ENCODE measurements at places on chromosomes 3 and 15. TPM values are rescaled to one million over a fixed set of nuclear protein-coding genes. Genes with fewer than 3 reads are reported as not detected.
A peak's percentile ranks its signal among the peaks of the same experiment; 100 is the strongest.

Gene GNB4
- total RNA-seq = 0.60 TPM

Gene TPRG1
- total RNA-seq = 25.3 TPM

Gene IGSF11
- not detected for total RNA-seq

Gene ALDH1L1
- 0.48 TPM for total RNA-seq

Gene GAP43
- not detected for total RNA-seq

Gene LRTM1
- not detected for total RNA-seq

Gene RLBP1
- not detected for total RNA-seq

Gene LINGO1
- total RNA-seq = 0.17 TPM

DNA sequence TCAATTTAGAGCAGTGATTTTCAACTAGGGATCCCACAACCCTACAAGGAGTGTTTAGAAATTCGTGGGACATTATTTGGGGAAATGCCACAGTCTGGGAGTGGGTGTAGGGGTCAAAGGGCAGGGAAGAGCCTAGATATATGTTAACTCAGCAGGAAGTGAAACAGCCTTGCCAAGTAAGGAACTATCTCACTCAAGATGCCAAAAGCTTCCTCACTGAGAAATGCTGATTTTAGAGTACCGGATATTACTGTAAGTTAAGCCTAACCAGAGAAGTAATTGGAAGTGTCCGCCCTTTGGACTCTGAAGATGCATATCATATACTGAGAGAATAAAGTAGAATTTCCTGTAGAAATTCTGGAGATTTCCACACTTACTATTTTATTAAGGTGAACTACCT is 158.6 kb downstream of the BBX start:
- H3K4me3 ChIP-seq = no peak overlapping the region
- H3K27me3 ChIP-seq = no peaks in the 10 kb centered on the region
- DNase-seq = no peak

DNA sequence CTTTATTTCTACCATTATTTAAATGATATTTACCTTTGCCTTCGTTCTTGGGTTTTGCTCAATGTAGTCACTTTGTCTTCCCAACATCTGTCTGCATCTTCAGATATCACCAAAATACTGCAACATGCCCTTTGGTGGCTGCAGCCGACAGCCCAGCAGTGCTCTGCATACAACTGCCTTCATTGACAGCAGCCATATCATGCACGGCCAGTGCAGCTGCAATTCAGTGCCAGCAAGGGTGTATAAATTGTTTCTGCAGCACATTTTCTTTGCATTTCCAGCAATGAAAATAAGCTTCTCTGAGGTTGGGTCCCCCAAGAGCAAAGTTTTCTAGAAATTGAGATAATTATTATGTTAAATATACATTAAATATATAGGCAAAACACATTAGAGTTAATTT is 6.0 kb upstream of the PLSCR5 start:
- no peaks in the 10 kb centered on the region for H3K4me1 ChIP-seq
- H3K4me3 ChIP-seq = no peak overlapping the region
- peaks cover 5% of the 10 kb centered on the region for H3K27me3 ChIP-seq
- no peaks in the 10 kb centered on the region for H3K36me3 ChIP-seq

DNA sequence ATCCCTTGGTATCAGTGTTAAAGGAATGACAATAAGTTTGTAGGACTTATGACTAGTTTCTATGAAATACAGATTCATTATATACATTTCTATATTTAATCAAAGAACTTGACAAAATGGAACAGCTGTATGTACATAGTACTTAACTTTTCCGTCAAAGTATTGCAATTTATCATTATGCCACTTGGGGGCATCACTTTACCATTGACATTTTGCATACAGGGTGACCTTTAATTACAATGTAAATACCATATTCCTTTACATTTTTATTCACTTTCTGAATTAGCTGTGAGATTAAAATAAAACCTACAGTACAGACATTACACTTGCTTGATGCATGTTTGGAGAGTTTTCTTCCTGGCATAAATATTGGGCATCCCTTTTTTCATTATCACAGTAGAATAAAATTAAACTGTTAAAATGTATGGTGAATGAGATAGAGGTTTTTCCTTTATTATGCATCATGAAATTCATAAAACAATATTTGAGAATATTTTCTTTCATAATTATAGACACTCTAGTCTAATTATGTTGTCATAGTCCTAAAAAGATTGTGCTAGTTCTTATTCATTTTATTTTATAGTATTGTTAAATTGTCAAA is 6.9 kb downstream of the NEK11 start:
- H3K4me3 ChIP-seq = no peak overlapping the region
- H3K36me3 ChIP-seq = no peaks in the 10 kb centered on the region
- H3K27me3 ChIP-seq = no peaks in the 10 kb centered on the region
- H3K4me1 ChIP-seq = no peaks in the 10 kb centered on the region
- peak; percentile 11 for DNase-seq

DNA sequence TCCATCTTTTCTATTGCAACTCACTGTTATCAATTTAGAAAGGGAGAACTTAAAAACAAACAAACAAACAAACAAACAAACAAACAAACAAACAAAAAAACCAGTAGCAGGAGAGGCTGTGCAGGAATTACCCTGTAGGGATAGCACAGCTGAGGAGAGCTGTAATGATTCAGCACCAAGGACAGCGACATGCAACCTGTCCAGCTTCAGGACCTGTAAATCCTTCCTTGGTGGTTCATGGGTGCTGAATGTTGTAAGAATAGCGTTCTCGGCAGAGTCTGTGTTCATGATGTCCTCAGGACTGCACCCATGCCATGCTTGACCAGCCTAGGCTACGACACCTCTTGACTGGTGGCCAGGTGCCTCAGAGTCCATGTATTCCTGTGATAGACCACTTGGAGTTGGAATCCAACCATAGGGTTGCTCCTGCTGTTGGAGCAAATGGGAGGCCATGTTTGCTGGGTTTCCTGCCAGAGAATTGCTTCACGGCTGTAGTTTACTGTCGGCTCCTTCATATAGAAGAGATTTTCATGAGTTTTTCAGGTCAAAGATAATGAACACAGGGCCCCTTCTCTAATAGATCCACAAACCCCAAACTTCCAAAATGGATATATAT is 65.9 kb downstream of the CACNA2D3 start:
- H3K4me3 ChIP-seq = no peak overlapping the region
- no peaks in the 10 kb centered on the region for H3K36me3 ChIP-seq
- DNase-seq = peak; percentile 12
- H3K4me1 ChIP-seq = no peaks in the 10 kb centered on the region

- no peak overlapping the region for H3K27ac ChIP-seq
- no peak overlapping the region for H3K4me3 ChIP-seq
- H3K27me3 ChIP-seq = peaks cover 35% of the 10 kb centered on the region
- H3K36me3 ChIP-seq = no peaks in the 10 kb centered on the region
- H3K4me1 ChIP-seq = no peaks in the 10 kb centered on the region
Observed at GRCh38 chr15:91593067-91593466, 260.4 kb upstream of the SLCO3A1 start.

DNA sequence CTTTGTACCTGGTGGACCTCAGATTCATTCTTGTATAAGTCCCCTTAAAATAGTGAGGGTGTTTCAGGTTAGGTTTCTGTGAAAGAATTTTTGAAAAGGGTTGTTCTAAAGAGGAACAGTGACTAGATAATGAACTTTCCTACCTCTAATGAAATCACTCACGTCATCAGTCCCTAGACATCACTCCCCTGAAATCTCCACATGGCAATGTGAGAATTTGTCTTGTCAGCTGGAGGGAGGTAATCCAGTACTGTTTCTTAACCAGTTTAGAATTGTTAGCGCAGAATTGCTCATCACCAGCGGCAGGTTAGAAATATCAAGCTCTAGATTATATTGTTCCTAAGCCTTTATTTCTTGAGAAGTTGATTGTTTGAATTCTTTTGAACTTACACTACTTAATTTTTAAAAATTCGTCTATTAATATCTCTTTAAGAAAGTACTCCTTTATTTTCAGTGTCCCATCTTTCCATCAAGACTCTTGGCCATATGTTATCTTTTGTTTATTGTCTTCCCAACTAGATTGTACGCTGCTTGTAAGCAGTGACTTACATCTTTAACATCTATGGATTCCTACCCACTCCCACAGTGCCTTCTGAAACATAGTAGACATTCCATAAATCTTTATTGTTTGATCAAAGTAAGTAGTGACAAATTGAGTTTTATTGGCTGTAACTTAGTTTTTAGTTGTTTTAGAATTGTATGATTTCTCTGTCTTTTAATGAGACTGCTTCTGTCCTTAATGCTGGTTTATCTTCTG is 52.8 kb downstream of the RASA2 start:
- H3K27ac ChIP-seq = no peak overlapping the region
- H3K4me1 ChIP-seq = peaks cover 57% of the 10 kb centered on the region
- H3K4me3 ChIP-seq = no peak overlapping the region

DNA sequence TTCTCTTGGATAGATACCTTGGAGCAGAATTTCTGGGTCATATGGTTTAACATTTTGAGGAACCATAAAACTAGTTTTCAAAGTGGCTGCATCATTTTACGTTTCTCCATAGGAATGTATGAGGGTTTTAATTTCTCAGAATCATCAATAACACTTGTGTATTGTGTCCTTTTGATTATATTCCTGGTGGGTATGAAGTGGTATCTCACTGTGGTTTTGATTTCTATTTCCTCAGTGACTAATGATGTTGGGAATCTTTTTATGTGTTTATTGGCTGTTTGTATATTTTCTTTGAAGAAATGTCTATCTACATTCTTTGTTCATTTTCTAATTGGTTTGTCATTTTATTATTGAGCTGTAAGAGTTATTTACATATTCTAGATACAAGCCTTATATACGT is 28.8 kb downstream of the CDIN1 start:
- no peaks in the 10 kb centered on the region for H3K36me3 ChIP-seq
- H3K27me3 ChIP-seq = no peaks in the 10 kb centered on the region
- H3K4me3 ChIP-seq = no peak overlapping the region
- no peak for DNase-seq
- H3K4me1 ChIP-seq = no peaks in the 10 kb centered on the region
- H3K27ac ChIP-seq = no peak overlapping the region

DNA sequence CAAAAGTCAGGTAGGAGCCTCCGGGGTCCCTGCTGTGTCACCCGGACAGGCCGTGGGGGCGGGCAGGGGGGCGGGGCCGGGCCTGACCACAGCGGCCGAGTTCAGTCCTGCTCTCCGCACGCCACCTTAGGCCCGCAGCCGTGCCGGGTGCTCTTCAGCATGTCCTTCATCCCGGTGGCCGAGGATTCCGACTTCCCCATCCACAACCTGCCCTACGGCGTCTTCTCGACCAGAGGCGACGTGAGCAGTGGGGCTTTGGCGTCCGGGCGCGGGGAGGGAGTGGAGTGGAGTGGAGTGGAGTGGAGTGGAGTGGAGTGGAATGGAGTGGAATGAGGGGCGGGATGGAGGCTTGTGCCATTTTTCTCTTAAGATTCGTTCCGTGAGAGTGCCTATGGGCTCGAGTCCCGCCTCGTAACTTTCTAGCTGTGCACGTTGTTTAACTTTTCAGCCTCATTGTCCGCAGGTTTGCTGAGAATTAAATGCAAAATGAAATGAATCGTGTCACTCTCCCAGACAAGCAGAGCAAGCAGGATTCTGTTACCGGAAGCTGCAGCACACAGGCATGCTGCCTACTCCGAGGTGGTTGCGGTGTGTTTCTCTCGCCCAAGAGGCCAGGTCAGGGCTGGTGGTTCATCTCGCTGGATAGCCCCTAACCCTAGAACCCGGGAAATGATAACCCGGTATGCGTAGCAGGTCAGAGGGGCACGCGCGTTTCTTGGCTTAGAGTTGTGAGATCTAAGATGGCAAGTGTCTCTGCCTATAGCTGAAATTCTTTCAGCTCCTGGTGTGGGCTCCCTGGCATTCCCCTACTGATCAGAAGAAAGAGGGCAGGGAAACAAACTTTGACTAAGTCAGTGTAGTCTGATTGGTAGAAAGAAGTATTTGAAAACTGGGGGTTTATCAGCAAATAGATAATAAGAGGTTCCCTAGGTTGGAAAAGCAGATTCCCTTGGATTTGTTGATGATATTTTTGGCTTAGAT is at the start of gene FAH:
FAH (plus strand) TSS at position 104 of the 981 bp plus-strand sequence; CDS start at position 160, 56 bp downstream.
- no peaks in the 10 kb centered on the region for H3K36me3 ChIP-seq
- peak within 1 kb of the TSS; percentile 88 for H3K27ac ChIP-seq
- no peaks in the 10 kb centered on the region for H3K27me3 ChIP-seq
- peak; percentile 61 for DNase-seq

- no peaks in the 10 kb centered on the region for H3K36me3 ChIP-seq
- H3K4me1 ChIP-seq = peaks cover 6% of the 10 kb centered on the region
- no peak overlapping the region for H3K4me3 ChIP-seq
- no peak overlapping the region for H3K27ac ChIP-seq
- no peak for DNase-seq
- no peaks in the 10 kb centered on the region for H3K27me3 ChIP-seq
Observed at GRCh38 chr15:79474252-79474651, 42.1 kb downstream of the MINAR1 start.

- peak overlapping the region; percentile 70 for H3K4me3 ChIP-seq
- peak overlapping the region; percentile 73 for H3K27ac ChIP-seq
- H3K27me3 ChIP-seq = peaks cover 7% of the 10 kb centered on the region
- peaks cover 10% of the 10 kb centered on the region for H3K36me3 ChIP-seq
Observed at GRCh38 chr15:75348562-75349350, 1.9 kb downstream of the NEIL1 start.

DNA sequence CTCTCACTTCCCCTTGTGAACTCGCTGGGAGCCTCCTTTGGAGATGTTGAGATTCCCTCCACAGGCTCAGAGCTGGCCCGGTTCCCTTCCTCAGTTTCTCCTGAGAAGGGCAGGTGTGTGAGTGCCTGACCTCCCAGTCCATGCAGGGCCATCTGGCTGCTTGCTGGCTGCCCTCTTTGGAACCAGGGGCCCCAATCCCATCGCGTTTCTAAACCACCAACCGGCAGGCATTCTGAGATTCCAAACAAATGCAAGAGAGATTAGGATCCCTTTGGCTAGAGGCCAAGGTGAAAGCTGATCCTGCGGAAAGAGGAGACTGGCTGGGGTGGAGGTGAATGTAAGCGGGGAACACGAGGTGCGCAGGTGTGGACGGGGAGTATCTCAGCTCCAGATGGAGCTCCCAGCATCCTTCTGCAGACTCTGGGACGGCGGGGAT is 2.9 kb upstream of the PRRT3 start:
- no peak for DNase-seq
- no peaks in the 10 kb centered on the region for H3K27me3 ChIP-seq
- H3K4me1 ChIP-seq = peaks cover 17% of the 10 kb centered on the region
- H3K36me3 ChIP-seq = no peaks in the 10 kb centered on the region
- no peak overlapping the region for H3K27ac ChIP-seq
- no peak overlapping the region for H3K4me3 ChIP-seq

GRCh38 chr15:88139936-88140335 is 116.6 kb downstream of the NTRK3 start:
- no peak overlapping the region for H3K27ac ChIP-seq
- no peaks in the 10 kb centered on the region for H3K36me3 ChIP-seq
- no peaks in the 10 kb centered on the region for H3K4me1 ChIP-seq
- H3K27me3 ChIP-seq = peaks cover 5% of the 10 kb centered on the region
- H3K4me3 ChIP-seq = no peak overlapping the region

All from activated T-cell treated with anti-CD3 and anti-CD28 coated beads, Interleukin-2, amount 50 U/mL, for 72 hours (primary cell).